NCI-H187 treated with DMSO at 0.1 percent for 48 hours (cell line): ENCODE measurements at places on chromosomes 6 and 20.

DNA sequence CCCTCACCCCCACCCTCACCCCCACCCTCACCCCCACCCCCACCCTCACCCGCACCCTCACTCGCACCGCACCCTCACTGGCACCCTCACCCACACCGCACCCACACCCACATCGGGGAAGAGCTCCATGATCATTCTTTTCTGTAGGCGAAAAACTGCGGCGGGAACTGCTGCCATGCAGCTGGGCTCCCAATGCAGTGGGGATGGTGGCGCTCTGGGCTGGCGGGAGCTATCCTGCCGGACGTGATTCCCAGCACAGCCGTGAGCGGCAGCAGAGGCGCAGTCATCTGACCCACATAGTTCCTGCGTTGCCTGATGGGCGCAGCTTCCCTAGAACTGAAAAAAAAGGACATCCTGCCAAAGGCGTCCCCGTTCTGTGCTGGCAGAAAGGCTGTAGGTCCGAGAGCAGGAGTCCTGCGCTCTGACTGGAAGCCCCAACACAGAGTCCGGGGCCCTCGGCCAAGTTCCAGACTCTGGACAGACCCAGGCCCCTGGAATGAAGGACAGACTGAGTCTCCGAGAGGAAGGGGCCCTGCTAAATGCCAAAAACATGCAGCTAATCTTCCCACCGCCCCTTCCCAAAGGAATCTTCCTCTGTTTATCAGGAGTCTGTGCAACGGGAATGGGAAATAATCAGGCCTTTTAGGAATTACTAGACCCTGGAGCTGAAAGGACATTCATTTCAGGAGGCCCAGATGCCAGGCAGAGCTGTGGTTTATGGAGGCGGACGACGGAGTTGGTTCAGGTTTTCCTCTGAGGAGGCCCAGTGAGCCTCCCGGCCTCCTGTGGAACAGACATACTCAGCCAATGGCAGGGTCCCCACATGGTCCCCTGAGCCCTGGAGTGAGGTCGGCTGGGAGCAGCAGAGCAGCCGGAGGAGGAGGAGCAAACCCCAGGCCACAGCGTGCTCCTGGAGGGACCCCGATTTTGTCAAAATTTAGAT, 14.1 kb upstream of the TCFL5 start:
- DNase-seq = no peak

DNA sequence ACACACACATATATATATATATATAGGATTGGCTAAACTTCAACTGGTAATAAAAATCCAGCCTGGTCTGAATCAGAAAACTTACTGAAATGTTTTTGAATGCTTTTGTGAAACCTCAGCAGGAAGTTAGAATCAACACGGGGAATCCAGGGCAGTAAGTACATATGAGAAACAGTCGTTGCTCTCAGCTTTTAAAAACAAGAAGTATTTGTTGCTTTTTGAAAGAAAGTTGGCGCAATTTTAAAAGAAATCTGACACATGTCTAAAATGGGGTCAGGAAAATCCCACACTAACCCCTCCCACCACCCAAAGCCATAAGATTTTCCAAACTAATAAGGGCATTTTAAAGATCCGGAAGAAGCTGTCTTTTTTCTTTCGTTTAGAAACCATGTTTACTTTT, 11.5 kb upstream of the CCDC170 start:
- no peak for DNase-seq

GRCh38 chr6:147651249-147652063, 143.0 kb downstream of the SAMD5 start:
- DNase-seq = no peak

DNA sequence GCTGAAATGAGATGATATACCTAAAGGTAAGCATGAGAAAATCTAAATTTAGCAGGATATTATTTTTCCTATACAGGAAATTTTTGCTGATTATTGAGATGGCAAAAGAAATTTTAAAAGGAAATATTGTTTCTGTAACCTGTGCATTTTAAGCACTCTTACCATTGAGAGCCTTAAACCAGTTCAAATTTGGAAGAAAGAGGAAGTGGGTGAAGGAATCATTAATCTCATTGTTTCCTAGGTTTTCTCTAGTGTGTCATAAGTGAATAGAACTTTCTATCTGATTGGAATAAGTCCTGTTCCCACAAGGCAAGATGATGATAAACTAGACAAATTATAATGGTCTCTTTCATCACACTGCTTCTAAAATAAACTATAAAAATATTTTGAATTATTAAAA, 22.4 kb upstream of the FKBP1C start:
- DNase-seq = no peak

GRCh38 chr6:10449751-10450150, 34.9 kb upstream of the TFAP2A start:
- no peak for DNase-seq
